Uterus (tissue), 4 donors: ENCODE measurements at places on chromosomes 1 and 21. TPM values are rescaled to one million over a fixed set of nuclear protein-coding genes. Genes with fewer than 3 reads are reported as not detected.

- no peak for DNase-seq
Measured at GRCh38 chr21:31917108-31917507, 44.3 kb downstream of the HUNK start.

DNA sequence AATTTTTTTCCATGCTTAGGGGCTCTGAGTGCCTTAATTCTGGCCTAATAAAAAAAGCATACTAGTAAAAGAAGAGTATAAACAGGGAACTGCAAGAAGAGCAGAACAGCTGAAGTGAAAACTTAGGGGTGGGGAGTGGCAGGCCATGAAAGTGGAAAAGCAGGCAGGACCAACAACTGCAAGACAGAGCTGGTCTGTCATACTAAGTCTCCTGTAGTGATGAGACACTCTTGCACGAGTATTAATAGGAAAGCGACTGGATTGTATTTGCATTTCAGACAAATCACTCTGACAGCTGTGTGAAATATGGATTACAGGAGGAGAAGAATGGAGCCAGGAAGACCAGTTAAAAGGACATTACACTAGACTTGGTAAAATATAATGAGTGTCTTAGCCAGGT, 449.9 kb downstream of the NUF2 start:
- DNase-seq, result no peak

DNA sequence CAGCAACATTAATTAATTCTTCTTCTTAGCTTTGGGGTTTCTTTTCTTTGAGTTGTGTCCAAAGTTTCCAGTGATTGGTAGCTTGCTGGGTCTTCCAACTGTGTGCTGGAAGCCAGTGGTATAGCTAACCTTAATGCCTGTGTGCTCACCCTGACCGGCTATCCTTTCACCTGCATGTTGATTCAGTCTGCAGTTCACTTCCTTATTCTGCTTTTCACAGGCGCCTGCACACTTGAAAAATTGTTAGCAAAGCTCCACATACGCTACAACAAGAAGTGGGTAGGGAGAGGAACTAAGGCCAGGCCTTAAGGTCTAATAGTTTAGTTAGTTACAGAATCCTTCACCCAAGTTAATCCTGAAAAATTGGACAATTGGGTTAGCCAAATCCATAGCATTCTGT, 35.7 kb downstream of the NCF2 start:
- DNase-seq, result no peak

DNA sequence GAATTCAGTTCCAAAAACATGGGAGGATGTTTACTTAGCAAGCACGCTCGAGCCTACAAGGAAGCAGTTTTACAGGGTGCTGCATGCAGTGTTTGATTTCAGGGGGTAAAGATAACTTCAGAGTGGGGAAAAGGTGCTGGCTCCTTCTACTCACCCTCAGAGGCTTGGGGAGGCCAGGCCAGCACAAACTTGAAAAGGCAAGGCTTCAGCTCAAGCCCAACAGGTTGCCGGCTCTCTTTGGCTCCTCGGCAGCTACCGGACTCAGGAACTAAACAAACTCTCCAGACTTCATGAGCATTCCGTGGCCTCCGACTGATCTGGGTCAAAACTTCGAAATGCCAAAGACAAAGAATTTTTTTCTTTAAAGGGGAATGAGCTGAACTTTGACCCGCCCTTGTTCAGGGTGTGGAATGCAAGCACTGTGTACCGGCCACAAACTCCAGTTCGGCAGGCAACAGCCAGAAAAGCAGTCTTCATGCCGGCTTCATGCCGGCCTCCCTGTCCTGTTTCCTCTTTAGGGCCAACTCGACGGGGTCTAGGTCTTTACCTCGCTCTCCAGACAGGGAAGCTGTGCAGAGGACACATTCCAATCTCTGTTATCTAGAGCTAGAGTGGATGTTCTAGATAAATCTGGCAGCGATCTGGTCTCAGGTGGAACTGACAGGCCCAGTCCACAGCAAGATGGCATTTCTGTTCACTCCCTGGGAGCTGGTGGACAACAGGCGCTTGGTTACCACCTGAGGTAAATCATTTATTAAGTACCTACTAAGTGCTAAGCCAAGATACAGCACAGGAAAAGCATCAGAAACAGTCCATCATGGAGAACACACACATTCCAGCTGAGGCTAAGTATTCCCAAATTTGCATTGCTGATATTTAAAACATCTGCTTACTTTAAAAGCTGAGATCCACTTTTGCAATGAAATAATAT, 75.0 kb downstream of the CD46 start:
- DNase-seq, result peak; percentile 50

GRCh38 chr1:5901841-5902240, 90.4 kb downstream of the NPHP4 start:
- DNase-seq, result no peak

DNA sequence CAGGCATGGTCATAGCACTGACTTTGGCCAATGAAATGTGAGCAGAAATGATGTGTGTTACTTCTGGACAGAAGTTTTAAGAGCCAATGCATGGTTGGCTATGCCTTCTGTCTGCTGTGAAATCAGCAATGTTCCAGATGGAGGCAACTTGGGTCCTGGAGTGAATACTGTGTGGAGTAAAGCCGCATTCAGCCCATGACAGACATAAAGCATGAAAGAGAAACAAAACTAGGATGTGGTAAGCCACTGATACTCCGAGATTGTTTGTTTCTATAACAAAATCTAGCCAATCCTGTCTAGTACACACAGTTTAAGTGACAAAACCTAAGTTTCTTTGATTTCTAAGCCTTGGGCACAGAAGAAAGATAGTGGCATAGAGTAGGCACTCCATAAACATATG, 47.1 kb upstream of the ARHGAP29 start:
- no peak for DNase-seq

DNA sequence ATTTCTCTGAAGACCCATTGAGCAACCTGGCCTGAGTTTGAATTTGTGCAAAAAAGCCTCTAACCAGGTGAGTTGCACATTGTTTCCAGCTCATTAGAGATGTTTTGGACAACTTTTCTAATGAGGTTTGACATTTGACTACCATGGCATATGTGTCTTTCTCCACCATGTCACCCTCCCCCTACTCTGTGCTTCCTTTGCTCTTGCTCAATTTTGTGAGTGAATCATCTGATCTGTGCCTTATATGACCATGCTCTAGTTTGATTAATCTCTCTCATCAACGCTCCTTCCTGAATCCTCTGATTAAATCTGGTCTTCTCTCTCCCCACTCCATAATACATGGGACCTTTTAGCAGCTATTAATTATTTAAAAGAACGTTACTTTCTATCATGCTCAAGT, 144.8 kb upstream of the SAMSN1 start:
- DNase-seq, result no peak

- no peak for DNase-seq
Measured at GRCh38 chr1:236007781-236008180, 57.1 kb downstream of the NID1 start.

DNA sequence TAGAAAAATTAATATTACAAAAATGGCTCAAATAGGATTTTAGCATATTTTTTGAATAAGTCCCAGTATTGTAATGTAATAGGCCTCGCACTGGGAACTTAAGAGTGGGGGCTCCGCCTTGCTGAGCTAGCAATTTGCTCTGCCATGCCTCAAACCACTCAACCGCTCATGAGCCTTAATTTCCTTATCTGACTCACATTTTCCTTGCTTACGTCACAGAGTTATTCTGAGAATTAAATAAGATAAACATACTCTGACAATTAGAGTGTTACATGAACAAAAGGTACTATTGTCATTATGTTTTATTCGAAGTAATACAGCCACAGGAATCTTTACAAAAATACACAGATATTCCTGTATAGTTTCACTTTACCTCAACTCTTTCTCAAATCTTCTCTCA, 108.1 kb downstream of the SLC44A5 start:
- no peak for DNase-seq

GRCh38 chr1:58784758-58785441, 1.1 kb upstream of the JUN start:
- DNase-seq, result peak; percentile 93

GRCh38 chr1:43438576-43438952, 15.2 kb downstream of the HYI start:
- peak; percentile 10 for DNase-seq

GRCh38 chr1:94515296-94515947, 26.1 kb downstream of the F3 start:
- no peak for DNase-seq

GRCh38 chr1:172162236-172162635, 258.2 kb upstream of the C1orf105 start:
- DNase-seq, result no peak

KIF2C gene
- not detected for total RNA-seq

DNA sequence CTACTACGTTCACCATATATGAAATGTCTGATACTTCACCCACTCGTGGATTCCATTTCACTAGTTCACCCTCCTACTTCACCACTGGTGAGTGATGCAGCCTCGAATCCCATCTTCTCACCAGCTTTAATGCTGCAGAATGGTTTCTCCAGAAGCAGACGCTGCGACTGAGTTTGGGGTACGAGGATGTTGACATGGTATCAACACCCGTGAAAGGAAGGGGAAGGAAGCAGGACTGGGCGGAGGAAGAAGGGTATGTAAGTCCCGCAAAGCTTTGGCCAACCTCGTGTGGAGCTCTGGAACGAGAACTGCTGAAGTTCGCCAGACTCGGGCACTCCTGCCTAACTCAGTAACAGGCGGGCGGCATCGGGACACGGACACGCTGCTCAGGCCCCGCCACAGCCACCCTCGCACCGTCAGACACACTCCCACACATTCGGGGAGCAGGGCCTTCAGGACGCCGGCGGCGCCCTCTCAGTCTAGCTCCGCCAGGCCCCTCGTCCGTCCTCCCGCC, 833 bp upstream of the DIP2A start:
- DNase-seq, result no peak

DNA sequence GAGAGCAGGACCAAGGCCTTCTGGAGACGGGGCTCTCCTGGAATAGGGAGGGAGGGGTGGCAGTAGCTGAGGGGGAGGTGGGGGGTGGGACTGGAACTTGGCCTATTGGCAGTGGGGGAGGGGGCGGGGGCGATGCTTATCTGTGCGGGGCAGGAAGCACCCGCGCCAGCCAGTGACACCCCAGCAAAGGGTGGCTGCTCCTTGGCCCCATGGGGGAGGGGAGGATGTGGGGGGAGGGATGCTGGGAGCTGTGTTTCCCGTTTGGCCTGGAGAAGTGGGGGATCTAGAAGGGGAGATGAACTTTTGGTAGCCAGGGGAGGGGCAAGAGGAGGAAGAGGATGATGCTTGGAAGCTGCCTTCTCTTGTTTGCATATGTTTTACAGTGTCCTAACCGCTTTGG, 11.0 kb downstream of the ZBTB7B start:
- DNase-seq, result no peak

TRIM67 gene
- total RNA-seq, result not detected

DNA sequence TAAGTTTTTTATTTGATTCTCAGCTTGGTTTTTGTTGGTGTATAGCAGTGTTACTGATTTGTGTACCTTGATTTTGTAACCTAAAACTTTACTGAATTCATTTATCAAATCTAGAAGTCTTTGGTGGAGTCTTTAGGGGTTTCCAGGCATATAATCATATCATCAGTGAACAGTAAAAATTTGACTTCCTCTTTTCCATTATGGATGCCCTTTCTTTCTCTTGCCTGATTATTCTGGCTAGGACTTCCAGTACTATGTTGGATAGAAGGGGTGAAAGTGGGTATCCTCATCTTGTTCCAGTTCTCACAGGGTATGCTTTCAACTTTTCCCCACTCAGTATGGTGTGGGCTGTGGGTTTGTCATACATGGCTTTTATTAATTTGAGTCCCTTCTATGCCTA, 23.6 kb upstream of the MAB21L3 start:
- DNase-seq, result no peak

TIAM1 gene
- total RNA-seq, result 35.4 TPM

DNA sequence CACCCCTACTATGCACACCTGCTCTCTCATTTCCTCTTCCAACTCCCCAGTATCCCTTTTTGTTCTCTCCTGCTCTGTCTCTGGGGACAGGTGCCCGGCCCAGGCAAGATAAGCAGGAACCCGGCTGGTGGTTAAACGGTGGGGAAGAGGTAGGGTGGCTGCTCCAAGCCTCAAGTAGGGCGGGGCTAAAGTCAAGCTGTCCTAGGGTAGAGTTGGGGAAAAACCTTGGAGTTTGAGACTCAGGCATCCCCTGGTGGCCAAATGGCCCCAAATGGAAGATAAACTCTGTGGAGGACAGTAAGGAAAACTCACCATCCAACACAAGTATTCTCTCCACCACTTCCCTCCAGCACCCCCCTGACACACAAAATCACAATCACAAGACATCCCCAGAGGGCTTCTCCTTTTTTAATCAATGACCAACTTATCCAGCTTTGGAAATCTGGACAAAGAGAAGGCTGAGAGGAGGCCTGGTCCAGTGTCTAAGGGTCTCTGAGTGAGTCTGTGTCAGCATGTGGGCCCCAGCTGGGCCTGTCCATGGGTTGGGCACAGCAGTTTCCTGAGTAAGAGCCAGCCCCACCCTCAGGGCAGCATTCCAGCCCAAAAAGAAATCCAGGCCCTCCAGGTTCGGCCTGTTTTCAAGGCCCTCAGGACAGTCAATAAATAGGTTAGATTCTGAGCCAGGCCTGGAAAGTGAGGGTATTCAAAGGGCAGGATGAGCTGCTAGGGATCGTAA, 9.8 kb downstream of the POMGNT1 start:
- DNase-seq, result no peak

- no peak for DNase-seq
Measured at GRCh38 chr1:93679546-93679945, 2.1 kb downstream of the BCAR3 start.

- DNase-seq, result no peak
Measured at GRCh38 chr1:223515421-223515820, 122.2 kb downstream of the CCDC185 start.

NUP210L gene
- total RNA-seq, result 0.21 TPM

KIAA1614 gene
- total RNA-seq, result 2.4 TPM

DNA sequence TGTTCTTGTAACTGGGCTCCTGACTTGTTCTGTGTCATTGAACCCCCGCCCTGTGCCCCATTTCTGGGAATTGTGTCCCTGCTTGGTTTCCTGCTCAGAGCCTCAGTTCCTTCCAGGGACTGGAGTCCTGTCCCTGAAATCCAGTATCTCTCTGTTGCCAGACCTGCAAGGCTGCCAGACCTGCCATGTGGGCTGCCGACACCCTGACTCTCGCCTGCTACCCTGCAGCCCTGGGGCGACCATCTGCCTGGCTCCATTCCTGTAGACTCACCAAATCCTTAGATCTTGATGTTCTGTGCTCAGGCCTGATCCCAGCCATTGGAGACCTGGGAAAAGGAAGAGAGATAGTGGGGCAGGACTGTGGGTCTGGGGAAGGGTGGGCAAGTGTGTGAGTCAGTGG, 383.3 kb upstream of the PROX1 start:
- no peak for DNase-seq

- no peak for DNase-seq
Measured at GRCh38 chr1:54601730-54602129, 21.6 kb downstream of the FAM151A start.
